ENCODE measurements at places on chromosomes 2 and 18.

GRCh38 chr2:7515327-7515726 lies 598.1 kb downstream of the RNF144A start:
- no peak for DNase-seq

- no peak for DNase-seq
Observed at GRCh38 chr2:26235089-26235488, 9.3 kb downstream of the HADHA start.

- no peak for DNase-seq
Observed at GRCh38 chr2:5692561-5693286, 540 bp downstream of the SOX11 start.

DNA sequence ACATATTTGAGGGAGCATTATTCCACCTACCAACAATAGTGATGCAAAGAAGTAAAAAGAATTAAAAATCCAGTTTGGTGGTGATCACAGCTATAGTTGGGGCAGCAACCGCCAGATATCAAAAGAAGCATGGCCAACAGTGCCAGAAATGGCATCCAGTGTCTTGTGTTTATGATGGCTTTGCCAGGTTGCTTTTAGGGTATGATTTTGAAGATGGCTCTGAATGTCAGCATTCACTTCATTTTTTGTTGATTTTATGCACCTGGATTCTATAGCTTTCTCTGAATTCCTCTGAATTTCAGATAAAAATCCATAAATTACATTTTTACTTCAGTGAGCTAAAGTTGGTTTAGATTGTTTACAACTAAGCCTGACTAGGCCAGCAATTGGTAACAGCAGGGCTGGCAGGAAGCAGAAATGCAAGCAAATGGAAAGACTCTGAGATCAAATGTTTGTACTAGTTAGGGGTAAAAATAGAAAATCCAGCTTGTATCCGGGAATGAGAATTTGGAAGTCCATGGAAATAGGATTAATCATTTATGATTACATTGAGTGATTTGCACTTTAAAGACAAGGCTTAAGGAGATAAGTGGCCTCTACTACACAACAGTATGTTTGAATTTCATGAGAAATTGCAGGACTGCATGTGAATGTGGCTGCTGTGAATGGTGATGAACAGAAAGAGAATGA lies 40.4 kb downstream of the COL3A1 start:
- no peak for DNase-seq

DNA sequence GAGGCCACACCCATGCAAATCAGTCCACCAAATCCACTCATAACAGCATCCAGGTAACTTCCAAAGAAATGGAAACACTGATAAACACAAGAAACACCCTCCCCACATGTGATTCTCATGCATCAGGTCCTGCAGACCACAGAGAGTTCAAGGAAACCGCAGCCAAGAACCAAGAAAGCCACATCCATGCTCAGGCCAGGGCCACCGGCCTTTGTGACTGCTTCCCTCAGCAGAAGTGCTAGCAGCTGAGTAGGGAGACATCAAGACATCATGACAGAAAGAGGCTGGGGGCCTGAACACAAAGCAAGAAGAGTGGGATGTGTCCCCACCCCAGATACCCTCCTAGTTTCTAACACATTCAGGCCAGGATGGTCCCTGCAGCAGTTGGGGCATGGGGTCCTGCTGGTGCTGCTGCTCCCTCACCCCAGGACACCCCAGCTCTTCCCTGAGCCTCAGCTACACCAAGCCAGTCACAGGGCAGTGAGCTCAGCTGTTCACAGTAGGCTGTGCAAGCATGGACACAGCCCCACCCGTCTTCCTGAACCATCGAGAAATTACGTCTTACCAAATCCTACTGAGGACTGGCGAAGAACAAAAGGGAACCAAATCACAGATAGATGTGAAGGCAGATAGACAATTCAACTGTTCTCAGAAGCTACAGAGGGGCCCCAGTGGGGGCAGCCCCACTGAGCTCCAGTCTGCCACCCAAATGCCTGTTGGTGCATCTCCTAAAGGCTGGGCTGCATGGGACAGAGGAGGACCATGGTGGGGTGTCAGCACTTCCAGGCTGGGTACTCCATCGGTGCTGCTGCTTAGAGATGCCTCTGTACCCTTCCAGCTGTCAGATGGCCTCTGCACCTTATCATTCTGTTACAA lies 60.9 kb downstream of the HDAC4 start:
- DNase-seq: no peak

- DNase-seq: no peak
Observed at GRCh38 chr2:132915812-132916549, 246.0 kb upstream of the LYPD1 start.

DNA sequence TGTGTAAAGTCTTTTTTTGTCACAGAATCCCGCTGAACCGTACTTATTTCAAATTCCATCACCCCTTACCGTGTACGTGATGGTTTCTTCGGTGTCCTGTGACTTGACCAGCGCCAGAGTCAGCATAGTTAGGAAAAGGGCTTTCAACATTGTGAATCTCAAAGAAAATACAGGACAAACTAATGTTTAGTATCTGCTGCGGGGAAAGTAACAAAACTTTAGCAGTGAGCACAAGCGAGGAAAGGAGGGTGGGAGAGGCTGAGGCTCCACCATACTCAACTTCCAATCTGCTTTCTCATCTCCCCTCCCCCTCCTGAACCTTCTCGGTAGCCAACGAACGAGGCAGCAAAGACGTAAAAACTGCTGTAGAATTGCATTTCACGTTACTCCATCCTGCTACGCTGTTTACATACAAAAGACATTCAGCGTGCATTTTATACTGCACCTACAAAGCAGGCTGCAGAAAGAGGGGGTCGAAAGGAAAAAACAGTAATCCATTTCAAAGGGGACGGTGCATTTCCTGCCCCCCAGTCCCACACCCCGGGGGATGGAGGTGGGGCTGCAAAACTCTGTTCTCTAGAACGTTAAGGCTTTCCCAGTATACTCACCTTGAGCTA lies 1.2 kb downstream of the EFEMP1 start:
- DNase-seq: peak; percentile 26

DNA sequence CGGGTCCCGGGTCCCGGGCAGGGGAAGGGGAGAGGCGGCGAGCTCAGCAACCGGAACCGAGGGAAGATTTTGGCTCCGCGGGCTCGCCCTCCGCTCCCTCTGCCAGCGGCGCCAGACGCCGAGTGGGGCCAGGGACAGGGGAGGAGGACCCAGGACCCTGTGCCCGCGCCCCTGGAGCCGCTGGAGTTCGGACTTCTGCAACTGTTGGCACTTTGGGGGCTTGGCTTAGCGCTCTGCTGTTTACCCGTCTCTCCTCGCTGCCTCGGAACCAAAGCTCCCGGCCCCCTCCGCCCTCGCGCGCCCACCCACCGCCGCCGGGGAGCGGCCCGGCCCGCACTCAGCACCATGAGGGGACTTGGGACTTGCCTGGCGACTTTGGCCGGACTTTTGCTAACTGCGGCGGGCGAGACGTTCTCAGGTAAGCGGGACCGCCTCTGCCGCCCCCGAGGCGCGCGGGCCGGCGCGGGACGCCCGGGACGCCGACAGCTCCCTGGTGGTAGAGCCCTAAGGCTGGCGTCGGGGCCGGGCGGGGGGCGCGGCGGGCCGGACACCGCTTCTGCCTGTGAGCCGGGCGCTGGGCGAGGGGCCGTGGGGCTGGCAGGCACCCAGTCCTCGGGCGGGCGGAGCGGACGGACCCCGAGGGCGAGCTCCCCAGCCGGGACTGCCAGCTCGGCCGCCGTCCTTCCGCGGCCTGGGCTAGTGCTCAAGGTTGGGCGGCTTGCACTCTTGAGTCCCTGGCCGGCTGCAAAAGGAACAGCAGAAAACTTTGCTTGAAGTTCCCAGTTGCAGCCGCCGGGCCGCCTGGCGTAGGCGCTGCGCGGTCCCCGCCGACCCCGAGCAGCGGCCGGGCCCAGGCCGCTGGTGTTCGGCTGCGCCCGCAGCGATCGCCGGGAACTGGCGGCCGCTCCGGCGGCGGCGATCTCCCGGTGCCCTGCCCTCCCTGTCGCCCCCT lies 634 bp downstream of the PTPRM start:
- peak; percentile 80 for DNase-seq

GRCh38 chr2:54740333-54740732 lies 16.9 kb downstream of the EML6 start:
- no peak for DNase-seq

- DNase-seq: no peak
Observed at GRCh38 chr2:198097630-198098029, 293.2 kb downstream of the PLCL1 start.

DNA sequence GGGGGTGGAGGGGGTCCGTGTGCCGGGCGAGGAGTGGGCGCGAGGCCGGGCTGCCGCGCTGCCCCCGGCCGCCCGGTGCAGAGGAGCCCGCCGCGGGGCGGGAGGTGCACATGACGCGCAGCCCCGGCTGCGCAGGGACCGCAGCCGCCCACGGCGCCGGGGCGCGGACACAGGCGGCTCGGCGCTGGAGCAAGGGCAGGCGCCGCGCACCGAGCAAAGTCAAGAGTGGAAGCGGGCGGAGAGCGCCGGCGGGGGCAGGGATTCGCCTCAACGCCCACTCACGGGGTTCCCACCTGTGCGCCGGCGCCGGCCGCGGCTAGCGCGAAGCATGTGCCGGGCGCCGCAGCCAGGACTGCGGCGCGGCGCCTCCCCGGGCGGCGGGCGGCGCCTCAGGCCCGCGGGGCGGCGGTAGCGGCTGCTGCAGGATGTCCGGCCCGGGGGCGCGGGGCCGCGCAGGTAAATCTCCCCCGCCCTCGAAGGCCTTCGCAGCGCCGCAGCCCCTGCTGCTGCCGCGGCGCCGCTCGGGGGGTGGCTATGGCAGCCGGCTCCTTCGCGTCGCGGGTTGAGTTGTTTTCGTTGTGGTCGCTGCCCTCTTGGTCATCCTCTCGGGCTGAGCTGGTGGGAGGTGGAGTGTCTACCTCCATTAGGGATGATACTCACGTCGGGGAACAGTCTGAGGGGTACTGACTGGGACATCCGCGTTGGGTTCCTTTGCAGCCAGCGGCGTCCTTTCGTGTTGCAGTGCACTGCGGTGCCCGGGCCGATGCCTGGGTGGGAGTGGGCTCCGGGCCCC lies 216.3 kb upstream of the DTNA start:
- DNase-seq: peak; percentile 51

- DNase-seq: no peak
Observed at GRCh38 chr2:206154197-206154596, 5.0 kb downstream of the NDUFS1 start.

DNA sequence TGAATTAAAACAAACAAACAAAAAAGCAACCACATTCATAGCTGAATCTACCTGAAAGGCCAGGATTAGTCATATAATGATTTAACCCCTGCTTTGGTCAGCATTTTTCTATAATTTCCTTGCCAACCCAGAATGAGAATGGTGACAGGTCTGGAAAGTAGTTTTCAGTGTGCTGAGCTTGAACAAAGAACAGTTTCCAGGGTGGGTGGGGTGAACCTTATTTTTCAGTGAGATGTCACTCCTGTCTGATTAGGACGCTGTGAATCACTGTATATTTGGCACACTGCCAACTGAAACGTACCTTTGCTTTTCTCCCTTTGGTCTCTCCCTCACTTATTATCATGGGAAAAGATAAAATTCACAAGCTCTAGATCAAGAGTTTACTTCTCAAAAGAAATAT lies 35.0 kb upstream of the DSC1 start:
- DNase-seq: no peak

GRCh38 chr2:188725746-188726360 lies 248.3 kb upstream of the COL3A1 start:
- DNase-seq: no peak

DNA sequence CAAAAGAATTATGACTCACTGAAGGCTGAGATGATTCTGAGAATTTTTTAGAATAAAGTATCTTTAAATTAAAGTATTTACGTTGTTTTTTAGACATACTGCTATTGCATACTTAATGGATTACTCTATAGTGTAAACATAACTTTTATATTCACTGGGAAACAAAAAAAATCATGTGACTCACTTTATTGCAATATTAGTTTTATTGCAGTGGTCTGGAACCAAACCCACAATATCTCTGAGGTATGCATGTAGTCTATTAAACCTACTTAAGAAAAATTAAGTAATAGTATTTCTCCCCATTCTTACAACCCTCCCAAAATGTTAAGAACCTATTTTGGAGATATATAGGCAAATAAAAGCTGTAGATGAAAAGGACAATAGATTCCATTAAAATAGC lies 142.9 kb upstream of the ZNF521 start:
- DNase-seq: no peak
